A549 treated with ZK216348 at 1 μM for 4 hours (cell line): ENCODE measurements at places on chromosomes 11 and 22. TPM values are rescaled to one million over a fixed set of nuclear protein-coding genes. Genes with fewer than 3 reads are reported as not detected.

WNT11 gene
- total RNA-seq: 0.75 to 2.1 TPM (median 1.5 TPM) in 5 replicates

C22orf42 gene
- not detected in 5 replicates for total RNA-seq

OAF gene
- 7.2 to 11.8 TPM (median 9.9 TPM) in 5 replicates for total RNA-seq

SLC5A12 gene
- total RNA-seq: not detected in 5 replicates

GP1BB gene
- total RNA-seq: 0.47 to 2.0 TPM (median 1.5 TPM) in 5 replicates

APOBEC3A gene
- total RNA-seq: not detected in 5 replicates

SCUBE2 gene
- total RNA-seq: 0.25 to 0.78 TPM (median 0.44 TPM) in 5 replicates

P2RX3 gene
- total RNA-seq: 0.19 to 0.31 TPM (median 0.22 TPM) in 4 of 5 replicates, not detected in the other

XBP1 gene
- total RNA-seq: 48.3 to 59.7 TPM (median 54.0 TPM) in 5 replicates

SCGB2A2 gene
- total RNA-seq: not detected in 5 replicates

HEPHL1 gene
- not detected in 5 replicates for total RNA-seq
